ENCODE measurements at places on chromosomes 2 and 18. TPM values are rescaled to one million over a fixed set of nuclear protein-coding genes. Genes with fewer than 3 reads are reported as not detected.

TGFA gene
- total RNA-seq: 0.13 TPM

GAL3ST2 gene
- 0.34 TPM for total RNA-seq

COL4A4 gene
- not detected for total RNA-seq

SERPINB10 gene
- not detected for total RNA-seq

ADNP2 gene
- 24.5 TPM for total RNA-seq

NAT8 gene
- not detected for total RNA-seq

FBXO15 gene
- total RNA-seq: 2.4 TPM

PROM2 gene
- 0.47 TPM for total RNA-seq

GAD1 gene
- total RNA-seq: 1.6 TPM

ATP6V1B1 gene
- not detected for total RNA-seq

CAPN13 gene
- total RNA-seq: not detected

STPG4 gene
- total RNA-seq: not detected

GRCh38 chr2:43927442-43927841 lies 68.3 kb downstream of the LRPPRC start:
- no peak for DNase-seq

GRCh38 chr2:217849154-217849975 lies 153.4 kb downstream of the TNS1 start:
- no peak for DNase-seq

- peak; percentile 29 for DNase-seq
Observed at GRCh38 chr2:3827673-3828575, 124.5 kb downstream of the DCDC2C start.

- DNase-seq: peak; percentile 75
Observed at GRCh38 chr2:197378494-197379307, 56.1 kb downstream of the SF3B1 start.

DNA sequence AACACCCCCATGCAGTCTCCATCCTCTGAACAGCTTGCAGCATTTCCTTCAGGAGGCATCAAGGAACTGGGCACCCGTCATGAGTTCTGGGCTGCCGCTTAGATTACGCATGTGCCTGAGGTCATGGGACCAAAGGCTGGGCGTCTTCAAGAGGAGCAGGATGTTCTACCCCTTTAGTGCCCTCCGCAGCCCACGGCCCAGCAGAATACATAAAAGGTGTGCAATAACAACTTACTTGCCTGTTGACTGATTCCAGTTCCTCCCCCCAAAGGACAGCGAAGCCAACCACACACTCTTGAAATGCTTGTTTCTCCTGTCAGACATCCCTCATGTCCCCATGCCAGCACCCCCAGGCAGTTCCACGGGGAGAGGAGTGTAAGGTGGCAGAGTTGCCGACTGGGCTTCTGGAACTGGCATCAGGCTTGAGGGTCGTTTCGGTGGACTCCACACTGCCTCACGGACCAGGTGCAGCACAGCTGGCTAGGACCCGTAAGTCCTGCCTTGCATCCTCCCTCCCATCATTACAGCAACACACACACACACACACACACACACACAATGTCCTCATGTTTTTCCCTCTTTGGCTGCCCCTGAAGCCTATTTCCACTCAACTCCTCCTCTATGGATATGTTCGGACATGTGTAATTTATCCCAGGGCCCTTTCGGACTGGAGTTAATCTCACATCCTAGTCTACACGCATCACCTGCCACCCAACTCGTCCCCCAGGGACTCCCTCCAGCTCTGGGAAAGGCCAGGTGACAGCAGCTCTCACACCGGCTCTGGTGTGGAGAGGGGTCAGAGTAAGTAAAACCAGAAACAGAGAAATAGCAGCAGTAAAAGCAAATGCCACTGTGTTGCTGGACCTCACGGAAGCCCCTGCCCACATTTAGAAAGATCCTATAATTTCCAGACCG lies 200.7 kb downstream of the BCL11A start:
- peak; percentile 7 for DNase-seq

GRCh38 chr18:48996901-48997463 lies 46.2 kb upstream of the SMAD7 start:
- peak; percentile 42 for DNase-seq

DNA sequence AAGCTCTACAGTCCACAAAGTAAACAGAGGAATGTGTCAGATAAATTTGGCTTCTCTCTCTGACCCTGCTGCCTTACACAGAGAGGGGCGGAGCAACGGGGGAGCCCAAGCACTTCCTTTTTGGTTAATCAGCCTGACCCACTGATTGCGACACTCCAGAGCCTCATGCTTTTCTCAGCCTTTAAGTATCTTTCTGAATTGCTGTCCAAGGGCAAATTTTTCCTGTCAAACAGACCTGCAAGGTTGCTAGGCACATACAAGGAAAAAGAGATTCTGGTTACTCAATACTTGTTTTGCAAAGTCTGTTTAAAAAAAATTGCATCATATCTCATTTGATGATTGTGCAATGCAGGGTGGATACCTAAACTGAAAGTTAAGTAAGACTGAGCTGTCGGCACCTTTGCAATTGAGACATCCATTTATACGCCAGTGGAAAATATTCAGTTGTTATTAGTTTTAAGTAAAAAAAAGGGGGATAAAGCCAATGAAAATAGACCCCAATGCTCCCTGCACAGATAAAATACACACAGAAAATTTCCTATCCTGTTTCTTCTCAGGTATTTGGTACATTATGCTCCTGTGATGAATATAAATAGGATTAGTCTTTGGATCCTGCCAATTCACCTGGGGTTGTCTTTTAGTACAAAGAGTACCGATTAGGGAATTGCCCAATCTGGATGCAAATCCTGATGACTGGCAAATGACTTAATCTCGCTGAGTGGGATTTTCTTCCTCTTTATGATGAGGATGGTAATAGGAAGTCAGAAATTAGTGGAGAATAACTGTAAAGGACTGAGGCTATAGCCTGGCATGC lies 260.2 kb upstream of the TRIB2 start:
- peak; percentile 81 for DNase-seq

- no peak for DNase-seq
Observed at GRCh38 chr2:120294008-120294340, 41.3 kb downstream of the RALB start.

GRCh38 chr2:209960045-209960444 lies 42.4 kb upstream of the RPE start:
- DNase-seq: no peak

- DNase-seq: no peak
Observed at GRCh38 chr2:71672826-71673795, 219.8 kb downstream of the DYSF start.

DNA sequence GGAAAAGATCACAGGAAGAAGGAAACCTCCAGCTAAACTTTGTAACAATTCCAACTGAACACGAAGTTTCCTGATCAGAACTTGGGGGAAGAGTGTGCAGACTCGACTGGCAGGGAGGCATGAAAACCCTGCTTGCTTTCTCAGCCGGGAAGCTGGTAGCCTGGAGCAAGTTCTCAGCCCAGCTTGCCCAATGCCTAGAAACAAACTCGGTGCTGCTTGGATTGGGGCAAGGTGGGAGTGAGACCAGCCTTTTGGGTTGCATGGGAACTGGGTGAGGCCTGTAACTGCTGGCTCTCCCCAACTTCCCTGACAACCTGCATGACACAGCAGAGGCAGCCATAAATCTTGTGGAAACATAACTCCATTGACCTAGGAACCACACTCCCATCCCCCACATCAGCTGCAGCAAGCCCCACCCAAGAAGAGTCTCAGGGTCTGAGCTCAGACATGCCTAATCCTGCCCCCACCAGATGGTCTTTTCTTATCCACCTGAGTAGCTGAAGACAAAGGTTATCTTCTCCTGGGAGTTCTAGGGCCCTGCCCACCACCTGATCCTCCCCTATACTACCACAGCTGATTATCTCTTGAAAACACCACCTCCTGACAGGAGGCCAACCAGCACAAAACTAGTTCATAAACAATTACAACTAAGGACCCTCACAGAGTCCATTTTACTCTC lies 1859.7 kb upstream of the CELF4 start:
- no peak for DNase-seq

- no peak for DNase-seq
Observed at GRCh38 chr2:44769349-44770011, 172.0 kb upstream of the SIX3 start.

DNA sequence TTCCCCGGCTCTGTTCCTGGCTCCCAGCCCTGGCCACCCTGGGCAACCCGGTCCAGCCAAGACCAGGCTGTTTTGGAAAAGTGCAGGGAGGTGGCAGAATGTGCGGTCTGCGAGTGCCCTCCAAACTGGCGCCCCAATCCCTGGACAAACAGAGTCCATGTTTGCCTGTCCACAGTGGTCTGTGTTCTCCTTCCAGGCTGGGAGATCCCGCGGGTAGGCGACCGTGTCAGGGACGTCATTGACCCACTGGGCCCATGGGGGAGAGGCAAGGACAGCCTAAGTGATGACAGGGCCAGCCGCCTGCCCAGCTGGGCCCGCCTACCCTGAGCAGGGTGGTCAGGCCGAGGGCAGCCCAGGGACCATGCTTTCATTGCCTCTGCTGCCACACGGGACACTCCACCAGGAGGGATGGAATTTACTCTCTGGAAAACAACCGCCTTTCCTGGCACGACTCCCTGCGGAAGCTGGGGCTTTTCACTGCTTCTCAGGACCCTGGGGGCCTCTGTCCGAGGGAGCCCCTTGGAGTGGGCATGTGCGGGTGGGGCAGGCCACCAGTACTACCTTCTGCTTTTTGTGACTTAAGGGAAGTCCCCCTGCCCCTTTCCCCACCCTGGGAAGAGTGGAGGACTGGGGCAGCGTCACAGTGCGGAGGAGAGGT lies 20.1 kb downstream of the CYP26B1 start:
- DNase-seq: no peak

DNA sequence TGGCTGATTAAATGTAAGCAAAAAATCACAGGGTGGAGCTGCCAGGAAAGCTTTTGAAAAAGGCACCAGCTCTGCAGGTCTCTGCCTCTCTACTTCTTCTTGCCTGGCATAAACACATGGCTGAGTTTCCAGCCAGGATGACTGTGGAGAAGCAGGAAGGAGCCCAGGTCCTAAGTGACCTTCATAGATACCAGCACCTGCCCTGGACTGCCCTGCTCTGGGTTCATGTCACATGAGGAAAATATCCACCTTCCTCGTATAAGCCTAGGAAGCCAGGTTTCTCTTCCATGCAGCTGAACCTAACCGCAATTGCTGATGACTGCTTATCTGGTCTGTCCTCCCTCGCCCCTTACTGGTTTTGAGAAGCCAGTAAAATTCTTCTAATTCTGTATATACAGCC lies 47.8 kb upstream of the CREB1 start:
- DNase-seq: no peak

DNA sequence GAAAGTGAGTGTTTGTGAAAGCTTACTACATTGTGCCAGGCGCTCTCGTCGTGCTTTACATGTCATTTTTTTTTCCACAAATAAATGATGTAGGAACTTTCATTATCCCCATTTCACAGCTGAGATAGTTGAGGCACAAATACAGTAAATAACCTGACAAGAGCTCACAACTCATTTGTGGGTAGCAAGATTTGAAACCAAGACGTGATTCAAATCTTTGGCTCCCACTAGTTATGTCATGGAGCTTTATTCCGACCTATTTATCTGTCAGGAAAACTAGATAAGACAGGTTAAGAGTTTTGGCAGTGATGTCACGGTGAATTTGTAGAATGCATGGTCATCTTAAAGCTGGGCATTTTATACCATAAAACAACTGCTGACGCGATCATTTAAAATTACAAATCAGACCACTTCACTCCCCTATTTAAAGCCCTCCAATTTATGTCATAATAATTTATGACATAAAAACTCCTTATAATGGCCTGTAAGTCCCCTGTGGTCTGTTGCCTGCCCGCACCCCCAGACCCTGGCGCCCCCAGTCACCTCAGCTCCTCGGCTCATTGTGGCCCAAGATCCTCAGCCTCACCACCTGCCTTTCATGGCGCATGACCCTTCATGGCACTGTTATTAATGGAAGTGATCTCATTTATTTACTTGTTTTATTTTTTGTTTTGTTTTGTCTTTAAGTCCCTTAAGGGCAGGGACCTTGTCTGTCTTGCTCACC lies 678 bp upstream of the ZNF24 start:
- DNase-seq: no peak

- no peak for DNase-seq
Observed at GRCh38 chr2:50455351-50455939, 576.5 kb downstream of the NRXN1 start.

DNA sequence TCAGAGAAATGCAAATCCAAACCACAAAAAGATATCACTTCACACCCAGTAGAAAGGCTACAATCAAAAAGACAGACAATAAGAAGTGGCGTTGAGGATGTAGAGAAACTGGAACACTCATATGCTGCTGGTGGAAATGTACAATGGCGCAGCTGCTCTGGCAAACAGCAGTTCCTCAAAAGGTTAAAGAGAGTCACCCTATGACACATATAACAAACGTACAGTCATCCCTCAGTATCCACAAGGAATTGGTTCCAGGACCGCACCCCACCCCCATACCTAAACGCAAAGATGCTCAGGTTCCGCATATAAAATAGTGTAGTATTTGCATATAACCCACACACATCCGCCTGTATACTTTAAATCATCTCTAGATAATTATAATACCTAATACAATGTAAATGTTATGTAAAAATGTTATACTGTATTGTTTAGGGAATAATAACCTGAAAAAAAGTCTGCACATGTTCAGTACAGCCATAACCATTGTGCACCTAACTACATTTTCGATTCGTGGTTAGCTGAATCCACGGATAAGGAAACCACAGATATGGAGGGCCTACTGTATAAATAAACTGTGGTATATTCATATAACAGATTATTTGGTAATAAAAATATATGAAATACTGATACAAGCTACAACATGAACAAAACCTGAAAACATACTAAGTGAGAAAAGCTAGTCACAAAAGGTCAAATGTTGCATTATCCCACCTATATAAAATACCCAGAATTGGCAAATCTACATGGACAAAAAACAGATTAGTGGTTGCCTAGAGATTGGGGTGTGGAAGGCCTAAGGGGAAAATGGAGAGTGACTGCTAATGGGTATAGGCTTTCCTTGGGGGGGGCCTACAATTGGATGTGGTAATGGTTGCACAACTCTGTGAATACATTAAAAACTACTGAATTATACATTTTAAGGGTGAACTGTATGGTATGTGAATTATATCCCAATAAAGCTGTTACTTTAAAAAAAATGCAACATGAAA lies 37.5 kb downstream of the UXS1 start:
- DNase-seq: no peak

DNA sequence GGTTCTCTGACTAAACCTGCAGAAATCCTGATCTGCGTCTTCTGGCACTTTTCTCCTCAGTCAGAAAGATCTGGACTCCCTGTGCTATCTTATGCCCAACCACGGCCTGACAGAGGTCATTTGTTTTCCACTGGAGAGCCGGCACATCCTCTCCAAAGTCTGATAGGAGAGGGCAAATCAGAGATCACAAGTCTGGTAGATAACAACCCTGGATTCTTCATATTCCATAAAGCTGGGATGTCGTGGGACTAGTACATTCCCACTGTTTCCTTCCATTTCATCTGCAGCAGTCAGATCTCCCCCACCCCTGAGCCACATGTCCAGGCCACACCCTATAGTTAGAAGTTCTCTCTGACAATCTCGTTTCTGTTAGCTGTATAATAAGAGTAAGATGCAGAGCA lies 157.0 kb downstream of the MGAT5 start:
- DNase-seq: no peak

GRCh38 chr2:118864207-118864606 lies 16.8 kb upstream of the EN1 start:
- DNase-seq: no peak
